Trophoblast cell (in vitro differentiated cells and primary cell): ENCODE measurements at places on chromosomes 12 and 14.

GRCh38 chr14:102043251-102044025 is 43.4 kb downstream of the HSP90AA1 start:
- DNase-seq, result no peak

- DNase-seq, result no peak
Measured at GRCh38 chr12:16218934-16219751, 58.3 kb downstream of the SLC15A5 start.

DNA sequence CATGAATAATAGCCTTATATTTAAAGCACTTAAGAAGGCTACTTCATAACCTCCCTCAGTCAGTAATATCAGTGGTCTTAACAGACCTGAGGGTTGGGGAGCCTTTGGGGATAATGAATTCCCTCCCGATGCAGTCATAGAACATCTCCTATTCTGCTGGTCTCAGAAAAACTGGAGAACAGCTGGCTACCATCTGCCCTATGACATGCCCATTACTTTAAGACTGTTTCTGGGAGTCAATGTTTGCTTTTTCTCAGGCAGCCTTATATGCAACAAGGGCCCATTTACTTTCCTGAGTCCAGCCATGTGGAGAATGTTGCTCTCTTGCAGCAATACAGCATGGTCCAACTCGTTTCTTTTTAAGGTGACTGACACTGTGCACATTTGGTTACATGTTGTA is 161.7 kb upstream of the PARP11 start:
- no peak for DNase-seq

DNA sequence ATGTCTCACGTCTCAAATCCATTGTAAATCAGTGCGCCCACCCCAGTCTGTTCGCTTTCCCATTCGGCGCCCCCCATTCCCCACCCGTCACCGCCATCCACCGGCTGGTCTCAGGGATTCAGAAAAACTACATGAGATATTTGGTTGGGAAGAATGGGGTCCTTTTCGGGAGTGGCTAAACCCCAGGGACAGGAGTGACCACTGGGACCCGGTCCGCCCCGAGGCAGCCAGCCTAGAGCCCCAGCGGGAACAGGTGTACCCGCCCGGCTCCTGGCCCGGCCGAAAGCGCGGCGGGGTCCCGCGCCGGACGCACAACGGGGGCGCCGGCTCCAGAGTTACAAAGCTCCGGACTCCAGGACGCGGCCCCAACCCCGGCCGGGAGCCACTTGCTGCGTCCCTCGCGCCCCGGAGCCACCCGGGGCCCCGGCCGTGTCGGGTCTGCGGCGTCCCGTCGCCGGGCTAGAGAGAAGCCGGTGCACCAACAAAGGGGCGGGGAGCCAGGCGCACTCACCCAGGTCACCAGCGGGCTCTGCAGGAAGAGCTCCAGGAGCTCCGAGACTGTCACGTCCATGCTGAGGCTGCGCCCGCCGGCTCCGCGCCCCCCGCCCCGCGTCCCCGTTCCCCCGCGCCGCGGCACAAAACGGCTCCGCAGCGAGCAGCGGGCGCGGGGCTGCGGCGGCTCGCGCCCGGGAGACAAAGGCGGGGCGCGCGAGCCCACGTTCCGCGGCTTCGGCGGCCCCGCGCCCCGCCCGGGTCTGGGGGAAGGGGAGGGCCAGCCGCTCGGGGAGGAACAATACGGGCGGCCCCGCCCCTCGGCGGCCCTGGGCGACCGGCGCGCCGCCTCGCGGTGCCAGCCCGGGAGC is at the start of gene CCDC88C:
CCDC88C (minus strand) TSS at position 701 of the 863 bp plus-strand sequence; CDS start at position 571, 130 bp downstream.
- DNase-seq, result peak; percentile 56

- DNase-seq, result no peak
Measured at GRCh38 chr12:20004952-20005351, 363.4 kb upstream of the PDE3A start.

DNA sequence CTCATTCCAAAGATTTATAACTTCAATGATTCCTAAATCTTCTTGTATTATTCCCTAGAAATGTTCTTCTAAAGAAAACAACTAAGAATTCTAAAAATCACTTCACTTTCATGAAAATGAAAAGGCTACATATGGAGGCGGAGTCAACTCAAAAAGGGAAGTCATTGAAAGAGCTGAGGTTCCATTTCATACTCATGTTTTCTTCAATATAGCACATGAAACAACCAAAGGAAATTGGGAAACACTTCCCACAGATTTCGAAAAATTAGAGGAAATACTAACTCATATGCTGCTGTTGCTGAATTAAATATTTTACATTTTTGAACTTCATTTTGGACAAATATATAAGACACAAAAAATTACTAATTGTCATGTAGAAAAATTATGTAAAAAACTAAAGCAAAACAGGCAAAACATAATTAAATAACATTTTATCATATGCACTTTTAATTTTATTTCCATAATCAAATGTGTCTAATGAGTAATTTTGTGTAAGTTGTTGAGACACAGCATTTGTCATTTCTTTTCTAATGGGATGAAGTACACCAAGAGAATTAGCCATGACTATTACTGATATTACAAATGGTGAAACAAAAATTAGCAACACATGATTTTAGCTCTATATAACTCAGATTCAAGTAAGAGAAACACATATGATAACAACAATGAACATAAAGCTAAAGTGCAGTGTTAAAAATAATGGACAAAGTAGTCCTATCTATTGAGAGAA is at the start of gene CD163:
CD163 (minus strand) TSS at position 92 of the 730 bp plus-strand sequence; CDS start at position 5, 87 bp downstream.
- DNase-seq, result no peak
